ENCODE measurements at places on chromosomes 4 and X.
A peak's percentile ranks its signal among the peaks of the same experiment; 100 is the strongest.

DNA sequence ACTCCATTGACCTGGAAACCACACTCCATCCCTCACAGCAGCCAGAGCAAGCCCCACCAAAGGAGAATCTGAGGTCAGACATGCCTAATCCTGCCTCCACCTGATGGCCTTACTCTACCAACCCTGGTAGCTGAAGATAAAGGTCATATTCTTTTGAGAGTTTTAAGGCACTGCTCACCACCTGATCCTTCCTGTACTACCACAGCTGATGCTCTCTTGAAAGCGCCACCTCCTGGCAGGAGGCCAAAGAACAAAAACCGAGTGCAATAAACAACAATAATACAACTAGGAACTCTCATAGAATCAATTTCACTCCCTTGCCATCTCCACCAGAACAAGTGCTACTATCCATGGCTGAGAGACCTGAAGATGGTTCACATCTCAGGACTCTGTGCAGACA lies 301.6 kb downstream of the NAF1 start:
- DNase-seq: no peak

DNA sequence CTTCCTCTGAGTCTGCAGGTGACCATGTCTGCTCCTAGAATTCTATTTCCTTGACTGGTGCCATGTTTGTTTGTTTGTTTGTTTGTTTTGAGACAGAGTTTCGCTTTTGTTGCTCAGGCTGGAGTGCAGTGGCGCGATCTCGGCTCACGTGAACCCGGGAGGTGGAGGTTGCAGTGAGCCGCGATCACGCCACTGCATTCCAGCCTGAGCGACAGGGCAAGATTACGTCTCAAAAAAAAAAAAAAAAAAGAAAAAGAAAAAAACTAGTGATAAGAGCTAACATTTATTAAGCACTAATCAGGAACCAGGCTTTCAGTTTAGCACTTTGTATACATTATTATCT lies 7.2 kb downstream of the SAT1 start:
- DNase-seq: no peak

GRCh38 chrX:147962476-147962875 lies 18.7 kb upstream of the FMR1NB start:
- DNase-seq: no peak

DNA sequence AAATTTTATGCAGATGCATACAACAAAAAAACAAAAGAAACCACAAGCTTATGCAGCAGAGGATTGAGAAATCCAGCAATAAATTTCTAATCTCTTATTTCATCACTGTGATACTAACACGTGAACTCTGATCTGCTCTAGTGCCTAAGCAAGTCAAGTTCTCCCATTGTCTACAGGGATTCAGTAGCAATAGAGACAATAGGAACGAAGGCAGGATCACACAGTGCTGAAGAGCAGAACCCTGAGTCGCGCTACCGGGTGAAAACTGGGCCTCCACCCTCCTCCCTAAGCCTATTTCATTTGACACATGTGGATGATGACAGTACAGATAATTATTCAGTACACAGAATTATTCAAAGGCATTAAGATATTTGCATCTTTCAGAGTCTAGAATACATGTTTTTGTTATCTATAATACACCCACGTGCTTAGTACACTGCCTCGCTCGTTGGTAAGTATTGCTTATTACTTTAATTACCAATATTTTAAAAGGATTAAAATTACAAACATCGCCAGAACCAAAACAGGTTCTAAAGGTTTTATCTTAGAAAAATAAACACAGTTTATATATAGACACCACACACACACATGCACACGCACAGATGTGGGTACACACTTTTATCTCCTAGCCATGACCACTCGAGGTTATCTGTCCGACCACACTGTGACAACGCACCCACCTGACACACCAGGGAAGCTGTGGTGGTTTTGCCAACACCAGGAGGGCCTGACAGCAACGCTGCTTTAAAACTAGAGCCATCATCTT lies 60.1 kb downstream of the RFC1 start:
- DNase-seq: no peak

DNA sequence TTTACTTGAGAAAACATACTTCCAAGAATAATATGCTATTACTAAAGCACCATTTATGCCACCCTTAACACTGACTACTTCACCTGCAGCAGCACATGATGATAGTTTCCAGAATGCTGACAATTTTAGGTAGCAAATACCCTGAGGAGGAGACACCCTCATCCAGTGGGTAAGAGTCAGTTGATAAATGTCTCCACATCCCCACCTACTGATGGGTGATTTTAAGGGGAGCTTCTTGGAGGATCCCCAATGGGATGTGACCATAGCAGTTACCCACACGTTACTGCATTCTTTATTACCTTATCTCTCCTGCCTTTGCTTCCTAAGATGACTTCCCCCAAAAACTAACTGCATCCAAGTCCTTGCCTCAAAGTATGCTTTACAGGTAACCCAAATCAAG lies 131.2 kb upstream of the SMARCAD1 start:
- no peak for DNase-seq

DNA sequence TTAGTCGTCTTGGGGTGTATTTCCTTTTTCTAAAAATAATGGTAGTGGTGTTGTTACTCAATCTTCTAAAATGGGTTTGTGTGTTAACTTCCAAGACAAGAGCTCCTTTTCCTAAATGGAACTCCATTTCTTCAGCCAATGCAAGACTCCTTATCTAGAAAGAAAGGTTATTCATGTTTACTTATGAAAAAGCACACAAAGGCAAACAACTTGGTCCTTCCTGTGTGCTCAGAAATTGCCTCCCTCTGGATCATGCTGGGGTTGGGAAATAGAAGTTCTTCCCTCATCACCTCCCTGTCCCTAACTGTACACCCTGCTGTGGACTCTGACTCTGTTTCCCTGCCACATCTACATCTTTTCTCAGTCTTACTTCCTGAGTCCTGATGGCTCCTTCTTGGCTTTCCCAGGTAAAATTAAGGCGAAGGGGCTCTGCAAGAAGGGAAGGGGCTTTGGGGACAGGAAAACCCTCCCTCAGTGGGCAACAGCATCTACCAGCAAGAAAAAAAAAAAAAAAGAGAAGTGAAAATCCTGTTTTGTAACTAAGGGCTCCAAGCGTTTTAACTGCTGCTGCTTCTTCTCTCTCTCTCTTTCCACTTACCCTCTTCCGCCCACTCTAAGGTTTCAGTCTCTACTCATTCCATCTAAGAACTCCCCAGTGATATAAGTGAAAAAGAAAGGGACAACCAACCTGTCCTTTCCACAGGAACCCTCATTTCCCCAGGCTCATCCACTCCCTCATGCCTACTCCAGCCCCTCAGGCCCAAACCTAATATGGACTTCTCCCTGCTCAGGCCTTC lies 19.8 kb upstream of the TASL start:
- DNase-seq: no peak

DNA sequence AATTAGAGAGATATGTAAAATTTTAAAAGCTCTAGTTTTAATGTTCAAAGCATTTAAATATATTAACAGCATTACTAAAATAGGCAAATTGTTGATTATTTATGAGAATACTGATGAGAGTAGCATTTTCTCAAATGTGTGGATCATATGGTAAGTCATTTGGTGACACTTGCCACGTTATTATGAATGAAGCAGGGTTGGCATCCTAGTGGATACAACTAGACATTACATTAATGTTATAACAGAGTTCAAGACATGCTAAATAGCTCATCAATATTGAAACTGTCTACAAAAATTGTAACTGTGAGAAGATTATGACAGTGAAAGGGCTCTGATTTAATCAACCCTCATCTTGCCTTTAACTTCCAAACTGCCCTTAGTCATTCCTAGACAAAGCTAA lies 171.1 kb downstream of the PDGFC start:
- no peak for DNase-seq

GRCh38 chr4:120132935-120133334 lies 66.3 kb upstream of the MAD2L1 start:
- DNase-seq: no peak

- DNase-seq: no peak
Observed at GRCh38 chr4:7223541-7223940, 31.2 kb downstream of the SORCS2 start.

DNA sequence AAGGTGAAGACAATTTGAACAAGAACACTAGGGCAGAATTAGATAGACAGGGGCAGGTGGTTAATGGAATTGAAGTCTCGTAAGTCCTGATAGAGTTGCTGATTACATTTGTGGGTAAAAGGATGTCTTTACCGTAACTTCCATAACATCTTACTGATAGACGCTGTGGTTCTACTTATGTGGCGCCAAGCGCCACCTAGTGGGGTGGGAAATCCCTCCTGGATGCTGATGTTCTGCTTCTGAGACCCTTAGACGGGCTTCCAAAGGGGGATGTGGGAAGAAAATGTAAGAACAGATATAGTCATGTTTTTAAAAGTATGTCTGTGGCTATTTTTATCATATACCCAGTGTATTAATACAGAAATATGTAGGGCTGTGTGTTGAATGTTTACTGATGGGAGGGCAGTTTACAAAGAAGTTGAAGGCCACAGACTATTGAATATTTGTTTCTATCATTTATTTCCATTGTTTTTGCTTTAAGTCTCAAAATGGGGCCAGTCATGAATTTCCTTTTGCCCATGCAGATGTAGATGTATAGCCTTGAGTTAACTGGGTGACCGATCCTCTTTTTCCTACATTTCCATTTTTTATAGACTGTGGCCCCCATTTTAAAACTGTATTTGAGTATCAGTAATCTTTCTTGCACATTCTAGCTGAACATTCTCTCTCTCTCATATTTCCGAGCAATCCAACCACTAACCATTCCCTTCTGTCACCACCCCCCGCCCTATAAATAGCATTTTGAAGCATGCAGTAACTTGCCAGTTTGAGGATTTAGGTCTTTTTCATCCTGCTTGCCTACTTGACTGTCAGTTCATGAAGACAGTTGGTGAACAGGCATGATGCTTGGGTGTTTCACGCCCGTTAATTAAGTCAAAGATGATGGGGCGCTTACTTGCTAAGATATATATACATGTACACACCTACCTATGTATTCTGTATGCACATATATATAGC lies 12.1 kb upstream of the TLR8 start:
- peak; percentile 35 for DNase-seq

- DNase-seq: no peak
Observed at GRCh38 chrX:75051047-75051446, 105.0 kb downstream of the ABCB7 start.

GRCh38 chr4:15665753-15666365 lies 10.7 kb upstream of the FBXL5 start:
- no peak for DNase-seq

DNA sequence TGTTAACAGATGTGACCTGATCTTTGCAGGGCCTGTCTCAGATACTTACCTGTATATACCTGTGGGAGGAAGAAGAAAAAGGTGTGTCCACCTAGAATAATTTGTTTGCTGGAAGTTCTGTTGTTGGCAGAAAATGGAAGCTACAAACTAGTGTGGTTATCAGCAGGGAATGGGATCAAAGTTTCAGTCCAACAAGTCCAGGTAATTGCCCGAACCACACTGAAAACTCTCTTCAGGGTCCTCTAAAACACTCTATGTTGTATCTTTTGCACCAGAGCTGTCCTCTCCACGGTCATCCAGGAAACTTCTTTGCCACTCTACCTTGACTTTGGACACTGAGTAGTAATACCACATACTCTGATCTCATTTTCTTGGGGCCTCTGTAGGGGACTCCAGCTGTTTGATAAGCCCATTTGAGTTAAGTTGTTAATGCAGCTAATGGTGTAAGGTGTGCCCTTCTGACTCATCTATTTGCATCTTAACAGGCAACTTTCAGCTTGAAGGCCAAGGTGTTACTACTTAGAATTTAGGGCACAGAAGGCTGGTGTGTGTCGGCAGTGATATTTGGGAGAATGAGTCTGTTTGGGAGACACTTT lies 38.7 kb upstream of the GATB start:
- DNase-seq: no peak

DNA sequence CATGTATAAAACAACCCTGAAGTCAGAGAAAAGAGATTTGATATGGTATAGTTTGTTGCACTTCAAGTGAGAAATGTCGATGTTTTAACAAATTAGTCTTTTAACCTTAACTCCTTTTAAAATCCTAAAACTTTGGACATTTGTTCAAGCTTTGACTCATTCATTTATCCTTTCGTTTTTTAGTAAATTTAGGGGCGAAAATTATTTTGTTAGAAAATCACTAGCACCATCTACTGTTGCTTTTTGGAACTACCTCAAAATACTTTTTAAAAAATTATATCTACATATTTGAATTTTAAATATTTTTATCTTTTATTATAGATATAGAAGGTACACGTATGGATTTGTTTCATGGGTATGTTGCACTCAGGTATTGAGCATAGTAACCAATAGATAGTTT lies 165.1 kb upstream of the POF1B start:
- no peak for DNase-seq

DNA sequence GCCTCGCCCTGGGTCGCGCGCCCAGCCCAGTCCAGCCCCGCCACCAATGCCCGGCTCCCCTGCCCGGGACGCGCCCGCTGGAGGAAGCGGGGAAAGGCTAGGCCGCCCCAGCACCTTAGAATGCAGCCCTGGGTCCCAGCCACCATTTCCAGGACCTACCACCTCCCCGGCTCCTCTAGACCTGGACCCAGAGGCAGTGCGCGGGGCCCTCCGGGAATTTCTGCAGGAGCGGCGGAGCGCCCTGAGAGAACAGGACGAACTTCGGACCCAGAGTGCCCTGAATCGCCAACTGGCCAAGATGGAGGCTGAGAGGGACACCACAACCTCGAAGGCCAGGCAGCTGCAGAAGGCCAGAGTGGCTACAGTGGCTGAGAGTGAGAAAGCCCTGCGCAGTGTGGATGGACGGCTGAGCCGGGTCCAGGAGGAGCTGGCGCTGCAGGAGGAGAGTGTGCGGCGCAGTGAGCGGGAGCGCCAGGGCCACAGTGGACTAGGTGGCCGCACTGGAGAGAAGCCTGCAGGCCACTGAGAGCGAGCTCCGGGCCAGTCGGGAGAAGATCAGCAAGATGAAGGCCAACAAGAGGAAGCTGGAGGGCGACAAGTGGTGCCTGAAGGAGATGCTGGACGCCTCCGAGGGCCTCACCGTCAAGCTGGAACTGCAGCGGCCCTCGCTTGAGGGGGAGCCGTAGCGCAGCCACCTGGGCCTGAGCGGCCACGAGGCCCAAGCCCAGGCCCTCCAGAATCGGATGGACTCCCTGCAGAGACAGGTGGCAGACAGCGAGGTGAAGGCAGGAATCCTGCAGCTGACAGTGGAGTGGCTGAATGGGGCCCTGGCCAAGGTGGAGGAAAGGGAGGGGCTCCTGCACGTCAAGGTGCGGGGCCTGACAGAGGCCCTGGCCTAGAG lies 15.5 kb downstream of the SMIM10L2A start:
- DNase-seq: no peak

GRCh38 chr4:125573368-125573767 lies 258.6 kb downstream of the FAT4 start:
- no peak for DNase-seq

- DNase-seq: no peak
Observed at GRCh38 chr4:84578540-84579402, 4.2 kb upstream of the CDS1 start.

DNA sequence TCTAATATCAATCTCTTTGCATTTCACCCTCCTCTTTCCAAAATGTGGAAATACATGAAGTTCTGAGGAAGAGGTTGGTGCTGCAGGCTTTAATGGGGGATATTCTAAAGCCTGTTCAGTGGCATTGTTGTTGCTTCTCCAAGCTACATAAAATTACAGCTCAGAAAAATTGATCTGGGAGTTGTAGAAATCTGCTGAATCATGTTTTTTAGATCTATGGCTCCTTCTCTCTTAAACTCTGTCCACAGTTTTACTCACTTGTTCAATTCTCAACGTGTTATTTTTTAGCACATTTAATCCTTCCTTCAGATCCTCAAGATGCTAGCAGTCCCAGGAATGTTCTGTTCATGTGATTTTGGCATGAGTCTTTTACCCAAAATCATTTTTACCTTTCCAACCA lies 949.5 kb upstream of the ADGRL3 start:
- no peak for DNase-seq

Data from naive thymus-derived CD4-positive, alpha-beta T cell (primary cell).